ENCODE measurements at places on chromosomes 4 and X.

DNA sequence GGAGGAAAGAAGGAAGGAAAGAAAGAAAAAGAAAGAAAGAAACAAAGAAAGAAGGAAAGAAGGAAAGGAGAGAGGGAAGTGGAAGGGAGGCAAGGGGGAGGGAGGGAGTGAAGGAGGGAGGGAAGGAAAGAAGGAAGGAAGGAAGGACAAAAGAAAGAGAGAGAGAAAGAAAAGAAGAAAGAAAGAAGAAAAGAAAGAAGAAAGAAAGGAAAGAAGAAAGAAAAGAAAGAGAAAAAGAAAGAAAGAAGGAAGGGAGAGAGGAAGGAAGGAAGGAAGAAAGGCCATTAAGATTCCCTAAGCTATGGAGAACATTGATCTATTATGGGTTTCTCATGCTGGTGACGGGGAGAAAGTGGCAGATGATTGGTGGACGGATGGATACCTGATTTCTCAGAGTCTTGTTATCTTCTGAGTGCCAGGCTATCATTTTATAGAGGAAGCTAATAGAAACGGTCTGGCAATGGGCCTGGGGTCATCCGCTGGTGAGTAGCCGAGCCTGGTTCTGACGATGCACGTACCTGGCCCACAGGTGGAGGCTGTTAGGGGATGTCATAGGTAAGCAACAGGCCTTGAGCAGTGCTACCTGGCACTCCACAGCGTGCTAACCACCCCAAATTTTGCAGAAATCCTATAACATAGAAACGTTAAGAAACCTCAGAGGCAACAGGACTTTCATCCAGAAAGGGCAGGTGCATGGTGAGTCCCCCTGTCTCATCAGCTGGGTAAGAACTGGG is 142.9 kb downstream of the SHOX start:
- DNase-seq: no peak

- peak; percentile 40 for DNase-seq
These were observed 434.6 kb downstream of the PCDH11X start for GRCh38 chrX:92213786-92214185.

DNA sequence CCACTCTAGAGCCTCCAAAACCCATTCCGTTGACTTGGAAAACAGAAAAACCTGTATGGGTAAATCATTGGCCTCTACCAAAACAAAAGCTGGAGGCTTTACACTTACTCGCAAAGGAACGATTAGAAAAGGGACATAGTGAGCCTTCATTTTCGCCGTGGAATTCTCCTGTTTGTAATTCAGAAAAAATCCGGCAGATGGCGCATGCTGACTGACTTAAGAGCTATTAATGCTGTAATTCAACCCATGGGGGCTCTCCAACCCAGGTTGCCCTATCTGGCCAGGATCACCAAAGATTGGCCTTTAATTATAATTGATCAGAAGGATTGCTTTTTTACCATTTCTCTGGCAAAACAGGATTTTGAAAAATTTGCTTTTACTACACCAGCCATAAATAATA is 60.8 kb downstream of the ZNF732 start:
- peak; percentile 6 for DNase-seq

- no peak for DNase-seq
These were observed 100.1 kb downstream of the SLC10A6 start for GRCh38 chr4:86749121-86749520.

DNA sequence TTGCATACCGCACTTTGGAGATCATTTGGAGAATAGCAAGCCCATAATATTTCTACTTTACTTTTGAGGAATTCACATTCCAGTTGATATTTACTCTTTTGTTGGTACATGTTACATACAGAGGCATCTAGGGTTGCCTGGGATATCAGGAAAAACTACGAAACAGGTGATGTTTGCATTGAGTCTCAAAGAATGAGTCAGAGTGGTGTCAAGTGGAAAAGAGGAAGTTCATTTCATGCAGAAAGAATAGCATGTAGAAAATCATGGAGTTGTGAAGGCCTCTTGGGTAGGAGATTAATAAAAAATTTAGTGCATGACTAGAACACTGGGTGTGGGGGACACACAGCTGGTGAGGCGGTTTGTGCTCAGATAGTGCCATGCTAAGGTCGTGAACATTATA is 33.5 kb upstream of the ELOVL6 start:
- no peak for DNase-seq

GRCh38 chrX:9609987-9610386 is 145.1 kb downstream of the TBL1X start:
- DNase-seq: no peak

DNA sequence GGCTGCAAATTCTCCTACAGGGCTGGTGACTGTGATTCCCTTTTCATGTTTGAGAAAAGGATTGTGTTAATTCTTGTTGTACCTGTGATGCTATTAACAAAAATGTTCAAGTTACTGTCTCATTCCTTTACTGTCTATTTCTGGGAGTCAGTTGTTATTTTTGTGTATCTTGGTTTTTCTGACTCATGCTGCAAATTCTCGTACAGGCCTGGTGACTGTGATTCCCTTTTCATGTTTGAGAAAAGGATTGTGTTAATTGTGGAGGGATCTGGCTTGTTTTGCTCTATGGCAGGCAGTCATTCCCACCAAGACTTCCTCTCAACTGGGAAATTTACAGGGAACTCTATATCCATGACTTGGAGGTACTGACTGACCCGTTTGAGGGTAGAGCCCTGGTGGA is 693.4 kb upstream of the INTU start:
- DNase-seq: no peak

DNA sequence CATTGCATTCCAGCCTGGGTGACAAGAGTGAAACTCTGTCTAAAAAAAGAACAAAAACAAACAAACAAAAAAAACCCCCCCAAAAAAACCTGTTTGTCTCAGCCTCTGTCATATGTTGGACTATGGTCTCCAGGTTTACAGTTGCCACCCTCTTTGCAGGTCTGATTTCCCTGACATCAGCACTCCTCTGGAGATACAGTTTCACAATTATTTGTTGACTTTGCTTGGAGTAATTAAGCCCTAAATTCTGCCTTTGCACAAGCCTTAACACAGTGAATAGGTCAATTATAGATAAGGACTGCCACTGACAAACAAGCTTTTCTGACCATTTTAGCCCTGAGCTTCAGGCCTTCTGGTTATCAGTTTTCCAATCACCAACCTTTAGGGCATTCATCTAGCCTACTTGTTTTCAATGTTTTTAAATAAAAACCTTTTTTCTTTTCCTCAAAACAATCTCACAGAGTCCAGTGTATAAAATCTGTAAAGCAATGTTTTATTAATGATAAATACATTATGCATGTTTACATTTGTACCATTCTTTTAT is 20.4 kb upstream of the MAPK10 start:
- DNase-seq: no peak

DNA sequence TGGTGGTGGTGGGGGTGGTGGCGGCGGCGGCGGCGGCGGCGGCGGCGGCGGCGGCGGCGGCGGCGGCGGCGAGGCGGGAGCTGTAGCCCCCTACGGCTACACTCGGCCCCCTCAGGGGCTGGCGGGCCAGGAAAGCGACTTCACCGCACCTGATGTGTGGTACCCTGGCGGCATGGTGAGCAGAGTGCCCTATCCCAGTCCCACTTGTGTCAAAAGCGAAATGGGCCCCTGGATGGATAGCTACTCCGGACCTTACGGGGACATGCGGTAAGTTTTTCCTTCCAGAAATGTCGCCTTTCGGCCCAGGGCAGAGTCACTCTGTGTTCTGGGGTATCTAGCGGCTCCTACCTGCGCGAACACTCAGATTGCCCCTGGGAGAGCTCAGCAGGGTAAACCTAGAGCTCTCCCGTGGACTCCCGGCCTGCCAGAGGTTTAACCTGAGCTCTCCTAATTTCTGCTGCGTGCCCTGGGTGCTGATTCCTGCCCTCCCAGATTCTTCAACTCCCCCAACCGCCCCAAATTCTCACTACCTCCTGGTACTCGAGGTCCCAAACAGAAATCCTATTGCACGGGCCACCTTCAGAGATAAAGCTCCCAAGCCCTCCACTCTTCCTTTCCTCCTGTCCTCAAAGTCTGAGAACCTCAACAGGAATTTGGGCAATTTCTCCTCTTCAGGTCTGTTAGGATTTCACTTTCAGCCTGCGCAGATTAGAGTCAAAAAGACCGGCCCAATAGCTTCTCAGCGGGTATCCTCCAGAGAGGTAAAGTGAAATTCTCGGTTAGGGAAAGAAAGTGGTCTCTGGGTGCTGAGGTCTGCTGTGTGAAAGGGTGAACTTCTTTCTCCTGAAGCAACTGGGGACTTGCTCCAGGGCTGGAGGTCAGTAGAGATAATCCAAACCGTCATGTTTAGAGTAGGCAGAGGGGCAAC is 2.9 kb downstream of the AR start:
- no peak for DNase-seq

GRCh38 chr4:73911746-73912145 is 42.6 kb downstream of the CXCL1 start:
- no peak for DNase-seq

DNA sequence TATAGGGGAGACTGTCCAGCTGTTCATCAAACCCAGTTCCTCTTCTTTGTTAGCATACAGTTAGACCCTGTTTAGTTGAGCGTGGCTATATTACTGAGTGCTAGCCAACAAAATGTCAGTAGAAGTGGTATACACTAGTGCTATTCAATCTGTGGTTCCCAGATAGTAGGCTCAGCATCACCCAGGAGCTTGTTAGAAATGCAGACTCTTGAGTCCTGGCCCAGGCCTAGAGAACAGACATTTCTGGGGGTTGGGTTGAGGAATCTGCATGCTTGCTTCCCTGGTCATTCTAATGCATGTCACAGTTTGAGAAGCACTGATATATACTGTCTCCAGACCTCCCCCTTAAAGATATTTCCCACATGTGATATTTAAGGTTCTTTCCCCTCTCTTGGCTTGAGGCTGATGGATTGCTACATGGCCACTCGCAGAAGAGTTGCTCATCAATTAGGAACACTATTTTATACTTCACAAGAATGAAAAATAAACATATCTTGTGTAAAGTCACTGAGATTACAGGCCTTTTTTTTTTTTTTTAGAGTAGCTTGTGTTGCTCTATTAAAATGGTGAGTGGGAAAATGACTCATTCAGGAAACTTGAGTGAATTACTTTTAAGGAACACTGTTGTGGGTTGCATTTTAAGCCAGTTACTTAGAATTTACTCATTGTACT is 289.0 kb downstream of the STIM2 start:
- DNase-seq: no peak

- DNase-seq: no peak
These were observed 37.0 kb upstream of the DKK2 start for GRCh38 chr4:107072836-107073736.

- no peak for DNase-seq
These were observed 104.4 kb upstream of the DCAF8L1 start for GRCh38 chrX:28085653-28086052.

DNA sequence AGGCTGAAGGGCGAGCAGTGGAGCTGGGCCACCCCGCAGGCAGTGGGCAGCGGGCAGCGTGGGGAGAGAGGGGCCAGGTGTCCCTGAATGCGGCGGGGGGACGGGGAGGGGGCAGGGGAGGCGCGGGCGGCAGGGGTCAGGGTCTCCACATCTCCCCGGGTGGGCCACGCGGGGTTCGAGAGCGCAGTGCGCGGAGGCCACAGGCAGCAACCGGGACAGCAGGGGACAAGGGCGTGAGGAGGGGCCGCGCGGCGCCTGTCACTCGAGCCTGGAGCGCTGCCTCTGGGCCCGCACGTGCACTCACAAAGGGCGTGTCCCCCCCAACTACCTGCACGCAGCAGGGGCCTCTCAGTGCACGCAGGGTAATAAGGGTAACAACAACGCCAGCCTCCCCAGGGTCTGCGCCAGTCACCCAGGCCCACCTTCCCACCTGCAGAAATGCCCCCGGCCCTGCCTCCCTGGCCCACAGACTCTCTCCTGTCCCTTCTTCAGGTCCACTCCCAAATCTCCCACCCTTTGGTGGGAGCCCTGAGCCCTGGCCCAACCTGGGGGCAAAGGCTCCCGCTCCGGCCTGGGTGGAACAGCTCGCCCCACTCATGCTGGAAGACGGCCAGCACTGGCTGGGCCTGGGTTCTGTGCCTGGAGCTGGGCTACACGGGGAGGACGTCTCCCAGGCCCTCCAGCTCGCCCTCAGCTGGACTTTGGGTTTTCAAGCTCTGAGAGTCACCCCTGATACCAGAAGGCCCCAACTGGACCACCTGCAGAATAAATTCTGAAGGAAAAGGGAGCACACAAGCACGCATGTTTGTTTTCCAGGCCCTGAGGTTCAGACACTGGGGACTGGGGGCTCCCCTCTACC is 53.2 kb downstream of the ZFYVE28 start:
- DNase-seq: no peak

DNA sequence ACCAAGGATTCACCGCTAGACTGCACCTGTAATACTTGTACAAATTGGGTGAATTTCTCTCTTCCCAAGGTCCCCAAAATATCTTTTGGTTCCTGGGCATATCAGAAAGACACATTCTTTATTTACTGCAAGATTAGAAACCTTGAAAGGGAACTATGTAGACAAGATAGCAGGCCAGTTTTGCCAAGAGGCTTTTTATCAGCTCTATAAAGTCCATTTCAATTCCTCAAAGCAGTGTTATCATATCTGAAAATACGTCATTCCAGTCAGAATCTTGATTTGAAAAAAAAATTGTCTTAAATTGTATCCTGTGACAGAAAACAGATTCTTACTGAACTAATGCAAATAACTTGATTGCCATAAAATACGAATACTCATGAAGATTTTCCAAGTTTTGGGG is 37.0 kb upstream of the NSG1 start:
- no peak for DNase-seq

DNA sequence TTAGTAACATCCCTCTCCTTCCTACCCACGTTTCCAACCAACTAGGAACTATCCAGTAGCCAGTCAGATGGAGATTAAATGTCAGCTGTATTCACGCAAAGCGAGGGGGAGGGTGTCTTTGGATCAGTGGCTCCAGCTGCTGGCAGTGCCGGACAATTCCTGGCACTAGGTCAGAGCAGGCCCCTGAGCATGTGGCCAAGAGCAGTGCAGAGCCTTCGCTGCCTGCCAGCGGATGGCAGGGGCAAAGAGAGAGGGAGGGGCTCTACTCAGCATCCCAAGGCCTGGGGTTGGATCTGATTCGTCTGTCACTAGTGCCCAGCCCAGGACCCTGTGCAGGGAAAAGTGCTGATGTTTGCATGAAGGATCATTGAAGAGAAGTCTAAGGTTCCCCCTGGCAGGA is 28.7 kb upstream of the JAKMIP1 start:
- no peak for DNase-seq

GRCh38 chr4:34972189-34972588 is 1272.1 kb downstream of the ARAP2 start:
- no peak for DNase-seq

DNA sequence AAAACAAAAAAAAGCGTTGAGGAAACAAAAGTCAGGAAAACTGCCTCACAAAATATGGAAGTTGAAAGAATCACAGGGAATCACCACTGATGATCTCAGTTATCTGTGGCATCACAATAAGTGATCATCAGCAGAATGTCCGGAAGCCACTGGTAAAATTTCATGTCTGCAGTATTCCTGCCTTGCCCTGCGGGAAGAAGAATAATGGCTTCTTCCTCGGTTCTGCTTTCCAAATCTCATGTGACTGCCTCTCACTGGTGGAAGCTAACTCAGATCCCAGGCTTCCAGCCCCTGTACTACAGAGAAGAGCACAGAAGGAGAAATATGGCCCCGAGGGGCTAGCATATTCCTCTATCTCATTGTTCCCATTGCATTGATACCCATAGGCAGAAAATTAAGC is 12.7 kb upstream of the ZNF330 start:
- no peak for DNase-seq
